ENCODE measurements at places on chromosomes 1 and 21.

DNA sequence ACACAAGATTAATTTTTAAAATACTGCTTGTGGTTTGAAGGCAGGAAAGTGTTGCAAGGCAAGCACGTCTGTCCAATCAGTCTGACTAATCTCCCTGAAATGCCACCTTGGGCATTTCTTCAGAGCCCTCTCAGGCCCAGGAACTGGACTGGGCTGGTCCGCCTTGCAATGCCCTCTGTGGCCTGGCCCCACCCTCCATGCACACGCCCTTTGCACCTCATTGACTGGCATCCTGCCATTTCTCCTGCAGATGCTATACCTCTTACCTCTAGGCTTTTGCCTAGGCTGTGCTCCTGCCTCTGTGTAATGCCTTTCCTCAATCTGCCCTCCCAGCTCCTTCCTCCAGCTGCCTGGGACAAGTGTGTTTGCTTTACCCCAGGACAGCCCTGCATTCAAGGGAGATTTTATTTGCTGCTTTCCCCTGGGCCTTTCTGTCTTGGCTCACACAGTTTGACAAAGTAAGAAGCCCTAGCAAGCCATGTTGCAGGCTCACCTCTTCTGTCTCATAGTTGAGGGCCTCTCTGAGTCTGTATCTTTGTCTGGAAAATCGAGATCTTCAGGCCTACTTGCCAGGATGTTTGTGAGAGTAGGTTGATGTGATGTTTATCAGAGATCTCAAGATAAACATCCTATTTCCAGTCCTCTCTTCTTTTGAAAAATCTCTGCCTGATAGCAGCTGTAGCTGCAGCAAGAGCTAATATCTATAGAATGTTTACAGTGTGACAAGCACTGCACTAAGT is 149.2 kb upstream of the JUN start:
- no peak for DNase-seq

DNA sequence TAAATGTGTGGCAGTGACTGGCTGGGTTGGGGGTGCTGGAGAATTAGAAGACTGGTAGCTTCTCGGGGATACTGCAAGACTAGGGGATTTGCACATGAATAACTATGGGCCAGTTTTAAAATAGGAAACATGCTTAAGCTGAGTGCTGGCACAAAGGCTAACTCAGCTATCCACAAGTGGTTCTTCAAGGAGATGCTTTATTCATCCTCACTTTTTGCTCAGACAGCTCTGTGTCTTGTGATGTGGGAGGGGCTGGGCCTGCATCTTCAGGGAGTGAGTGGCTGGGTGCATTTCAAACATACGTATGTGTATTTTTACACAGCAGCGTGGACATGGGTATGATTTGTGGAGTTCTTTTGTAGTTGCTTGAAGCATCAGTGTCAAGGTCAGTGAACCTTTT is 2.3 kb downstream of the COQ8A start:
- no peak for DNase-seq

- DNase-seq: no peak
These were observed 10.3 kb upstream of the ACTL8 start for GRCh38 chr1:17744666-17745478.

- DNase-seq: no peak
These were observed 4.2 kb upstream of the RGS13 start for GRCh38 chr1:192631749-192632148.

DNA sequence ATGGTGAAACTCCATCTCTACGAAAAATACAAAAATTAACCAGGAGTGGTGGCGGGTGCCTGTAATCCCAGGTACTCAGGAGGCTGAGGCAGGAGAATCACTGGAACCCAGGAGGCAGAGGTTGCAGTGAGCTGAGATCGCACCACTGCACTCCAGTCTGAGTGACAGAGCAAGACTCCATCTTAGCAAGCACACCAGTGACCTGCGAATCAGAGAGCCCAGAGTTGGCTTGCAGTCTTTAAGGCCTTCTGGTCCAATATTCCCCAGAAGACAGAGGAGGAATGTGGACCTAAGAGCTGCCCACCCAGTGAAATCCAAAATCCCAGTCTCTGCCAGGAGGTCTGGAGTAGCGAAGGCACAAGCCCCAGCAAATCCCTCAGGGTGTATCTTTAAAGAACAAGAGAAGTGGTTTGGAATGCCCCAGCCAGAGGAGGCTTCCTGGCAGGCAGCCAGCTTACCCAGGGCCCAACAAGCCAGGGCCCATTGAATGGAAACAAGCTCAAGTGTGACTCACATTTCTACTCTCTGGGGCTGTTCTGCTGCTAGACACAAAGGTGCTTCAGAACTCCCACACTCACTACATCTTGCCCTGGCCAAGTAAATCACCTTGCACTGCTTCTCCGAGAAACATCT is 23.9 kb downstream of the GPR161 start:
- no peak for DNase-seq

DNA sequence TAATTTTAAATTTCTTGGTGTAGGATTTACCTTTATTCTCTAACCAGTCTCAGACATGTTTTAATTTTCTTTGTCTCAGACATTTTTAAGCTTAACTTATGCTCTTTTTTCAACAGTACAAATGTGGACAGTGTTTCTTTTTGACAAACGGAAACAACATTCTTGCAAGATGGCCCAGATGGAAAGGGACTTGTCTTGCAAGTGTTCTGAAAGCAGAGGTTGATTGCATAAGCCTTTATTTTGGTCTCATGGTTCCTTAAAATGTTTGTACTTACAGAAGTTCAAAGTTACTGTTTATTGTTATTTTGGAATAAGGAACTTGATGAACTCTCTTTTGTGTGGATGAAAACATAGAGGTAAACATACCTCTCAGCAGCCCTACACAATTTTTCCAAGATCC is 22.9 kb downstream of the SMAP2 start:
- no peak for DNase-seq

Measured in B cell (primary cell).